ENCODE measurements at places on chromosomes 4 and X.

GRCh38 chrX:68273887-68274286, 159.4 kb downstream of the OPHN1 start:
- DNase-seq, result no peak

GRCh38 chrX:155767876-155768769, 113.0 kb upstream of the VAMP7 start:
- DNase-seq, result no peak

DNA sequence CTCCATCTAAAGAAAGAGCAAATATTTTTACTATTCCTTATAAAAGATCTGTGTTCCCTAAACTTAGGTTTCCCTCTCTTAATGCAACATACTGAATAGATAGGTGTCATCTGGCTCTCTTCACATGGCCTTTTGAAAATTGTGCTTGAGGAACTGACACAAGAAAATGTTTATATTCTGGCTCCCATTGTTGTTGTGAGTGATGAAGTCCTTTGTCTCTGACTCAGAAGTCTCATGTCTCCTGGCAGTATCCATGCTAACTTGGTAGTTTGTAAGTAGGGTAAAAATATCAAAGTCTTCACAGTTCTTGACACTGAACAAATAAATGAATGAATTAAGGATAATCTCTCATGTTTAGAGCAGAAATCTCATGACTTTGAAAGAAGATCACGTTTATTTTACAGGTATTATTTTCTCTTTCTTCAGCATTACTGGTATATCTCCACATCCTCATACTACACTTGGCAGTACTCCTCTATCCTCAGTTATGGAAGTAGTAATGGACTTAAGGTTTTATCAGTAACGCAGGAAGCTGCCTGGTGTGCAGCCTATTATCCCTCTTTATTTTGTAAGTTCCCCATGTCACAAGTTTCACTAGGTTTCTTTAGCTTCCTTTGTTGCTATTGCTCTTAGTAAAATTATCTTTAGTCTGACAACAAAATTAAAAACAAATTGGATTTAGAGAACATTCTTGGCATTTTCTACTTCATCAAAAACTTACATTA, 14.2 kb upstream of the PABPC4L start:
- DNase-seq, result no peak

- DNase-seq, result no peak
These were observed 29.1 kb downstream of the SPACA5 start for GRCh38 chrX:48035891-48036290.

DNA sequence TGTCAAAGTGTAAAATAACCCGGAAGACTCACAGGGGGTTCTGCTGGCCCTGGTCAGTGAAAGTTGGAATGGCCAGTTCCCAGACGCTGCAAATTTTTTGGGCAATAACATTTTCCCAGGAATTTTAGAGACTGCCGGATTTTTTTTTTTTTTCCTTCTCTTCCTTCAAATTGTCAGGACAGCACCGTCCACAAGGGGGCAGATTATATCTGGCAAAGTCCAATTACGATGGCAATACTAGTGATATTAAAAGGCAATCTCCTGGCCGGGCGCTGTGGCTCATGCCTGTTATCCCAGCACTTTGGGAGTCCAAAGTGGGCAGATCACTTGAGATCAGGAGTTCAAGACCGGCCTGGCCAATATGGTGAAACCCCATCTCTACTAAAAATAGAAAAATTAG, 20.5 kb downstream of the SLC25A5 start:
- DNase-seq, result no peak

DNA sequence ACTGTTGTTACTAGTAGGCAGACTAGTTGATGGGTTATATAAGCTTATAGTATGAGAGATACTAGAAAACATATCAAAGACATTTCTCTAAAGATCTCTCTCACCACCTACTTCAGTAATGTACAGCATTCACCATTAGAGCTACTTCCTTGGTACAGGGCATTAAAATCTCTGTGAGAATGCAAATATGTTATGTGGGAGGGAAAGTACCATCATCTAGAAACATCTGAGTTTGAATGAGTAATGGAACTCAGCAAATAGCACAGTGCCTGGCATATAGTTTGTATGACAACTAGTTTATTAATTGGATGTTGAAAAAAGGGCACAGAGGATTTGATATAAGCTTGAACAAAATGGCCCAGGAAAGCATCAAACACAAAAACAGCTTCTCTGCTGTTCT, 211.1 kb downstream of the GLUD2 start:
- no peak for DNase-seq

DNA sequence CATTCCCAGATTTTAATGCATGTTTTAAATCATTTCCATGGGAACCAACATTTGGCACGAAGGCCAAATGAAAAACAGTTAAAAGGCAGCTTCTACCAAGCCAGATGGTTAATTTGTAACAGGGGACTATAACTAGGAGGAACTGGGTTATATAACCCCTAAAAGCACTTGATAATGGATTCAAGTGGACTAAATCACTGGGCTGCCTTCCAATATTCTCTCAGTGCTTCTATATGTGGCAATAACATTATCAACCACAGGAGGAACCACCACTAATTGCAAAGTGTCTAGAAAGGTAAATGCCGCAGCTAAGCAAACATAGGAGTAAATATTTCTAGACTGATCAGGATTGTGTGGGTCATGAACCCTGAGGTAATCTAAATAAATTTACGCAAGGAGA, 391.5 kb downstream of the UBE2NL start:
- DNase-seq, result no peak

DNA sequence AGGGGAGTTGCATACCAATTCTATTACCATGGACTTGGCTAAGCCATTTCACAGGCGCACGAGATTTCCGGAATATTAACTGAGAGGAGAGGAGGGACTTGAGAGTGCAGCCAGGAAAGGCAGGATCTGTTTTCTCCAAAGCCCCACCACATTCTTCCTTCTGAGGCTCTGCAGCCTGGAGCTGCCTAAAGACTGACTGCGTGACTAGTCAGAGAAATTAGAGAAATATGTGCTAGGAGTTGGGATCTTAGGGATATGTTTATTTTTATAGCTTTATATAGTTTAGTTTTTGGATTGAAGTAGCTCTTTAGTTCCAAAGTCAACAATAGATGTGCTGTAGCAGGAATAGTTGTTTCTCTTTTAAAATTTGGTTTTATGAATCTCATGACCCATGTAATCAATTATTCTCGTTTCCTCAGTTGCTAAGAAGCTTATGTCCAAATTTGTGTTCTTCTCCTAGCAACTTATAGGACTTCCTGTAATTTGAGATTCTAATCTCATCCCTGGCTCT, 300.1 kb upstream of the DDX53 start:
- DNase-seq, result peak; percentile 30

DNA sequence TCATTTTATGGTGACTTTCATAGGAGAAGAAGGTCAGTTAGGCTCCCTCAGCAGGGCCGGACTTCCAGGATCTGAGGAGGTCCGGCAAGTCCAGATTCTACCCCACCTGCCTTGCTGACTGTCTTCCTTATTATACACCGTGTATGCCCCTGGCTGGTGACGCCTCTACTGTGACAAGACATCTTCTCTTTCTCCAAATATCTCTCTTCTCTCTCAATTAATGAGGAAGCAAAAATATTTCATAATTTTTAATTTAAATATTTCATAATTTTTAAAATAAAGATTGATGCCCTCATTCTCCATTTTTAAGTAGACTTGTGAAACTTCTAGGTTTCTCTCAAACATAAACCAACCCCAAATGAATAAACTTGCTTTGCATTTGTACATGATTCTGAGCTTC, 202.5 kb downstream of the NSUN7 start:
- no peak for DNase-seq

GRCh38 chr4:120003193-120003592, 63.5 kb downstream of the MAD2L1 start:
- no peak for DNase-seq

DNA sequence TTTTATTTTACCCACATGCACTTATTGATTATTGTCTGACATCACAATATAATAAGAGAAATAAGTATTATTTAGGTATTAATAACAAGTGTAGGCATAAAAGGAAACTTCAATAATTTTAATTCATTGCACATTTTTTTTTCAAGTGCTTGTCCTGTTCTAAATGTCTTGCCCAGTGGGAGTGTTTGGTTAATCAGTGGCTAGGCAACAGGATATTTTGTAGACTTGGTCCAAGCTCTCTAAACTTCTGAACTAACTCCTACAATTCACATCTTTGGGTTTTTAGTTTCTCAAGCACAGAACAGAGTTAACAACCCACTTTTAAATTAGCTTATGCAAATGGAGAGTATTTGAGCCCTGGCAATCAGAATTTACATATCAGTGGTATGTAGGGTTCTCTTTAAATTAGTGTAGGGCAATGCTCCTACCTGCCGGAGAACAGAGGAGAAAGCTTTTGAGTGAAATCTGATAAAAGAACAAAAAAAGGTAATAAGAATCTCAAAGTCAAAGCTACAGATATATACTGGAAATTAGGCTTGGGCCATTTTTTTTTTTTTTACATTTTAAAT, 353.5 kb downstream of the ADGRL3 start:
- no peak for DNase-seq

- DNase-seq, result no peak
These were observed 313.2 kb upstream of the DKK2 start for GRCh38 chr4:107349266-107349665.

DNA sequence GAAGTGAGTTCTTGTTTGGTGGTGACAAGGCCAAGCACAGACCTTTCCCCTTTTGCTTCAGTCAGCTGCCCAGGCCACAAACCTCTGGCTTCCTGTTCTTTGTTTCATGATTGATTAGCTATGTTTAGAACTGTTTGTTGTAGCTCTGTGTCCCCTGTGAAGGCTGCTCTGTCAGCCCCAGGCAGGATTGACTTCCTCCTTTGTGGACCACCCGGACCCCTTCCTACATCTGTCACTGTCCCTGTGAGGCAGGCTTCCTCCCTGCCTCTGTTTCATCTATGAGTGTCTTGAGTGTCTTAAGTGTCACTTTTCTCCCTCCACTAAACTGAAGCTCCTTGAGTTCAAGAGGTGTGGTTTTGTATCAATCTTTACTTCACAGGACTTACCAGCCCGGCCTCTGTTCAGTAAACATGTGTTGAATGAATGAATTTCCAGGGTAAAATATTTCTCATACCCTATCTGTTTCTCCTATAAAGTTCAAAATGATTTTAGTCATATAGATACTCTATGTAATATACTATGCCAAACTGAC, 83.5 kb downstream of the ZNF674 start:
- DNase-seq, result no peak

- DNase-seq, result no peak
These were observed 32.6 kb upstream of the GIMD1 start for GRCh38 chr4:106401157-106401556.

DNA sequence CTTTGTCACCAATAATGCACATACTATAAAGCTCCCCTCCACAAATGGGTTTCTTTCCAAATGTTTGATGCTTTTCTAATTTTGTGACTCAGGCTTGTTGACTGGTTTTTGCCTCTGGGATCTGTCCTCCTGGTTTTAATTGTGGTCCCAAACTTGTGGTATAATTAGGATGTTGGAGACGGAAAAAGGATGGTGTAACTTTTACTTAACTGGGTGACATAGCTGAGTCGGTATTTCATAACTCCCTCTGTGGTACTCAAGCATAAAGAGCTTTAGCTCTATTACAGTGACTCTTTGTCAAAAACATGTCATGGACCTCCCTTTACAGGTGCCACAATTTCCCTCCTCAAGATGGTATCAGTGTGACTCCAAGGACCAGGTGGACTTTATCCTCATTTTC, 119.7 kb upstream of the RBPJ start:
- DNase-seq, result no peak

DNA sequence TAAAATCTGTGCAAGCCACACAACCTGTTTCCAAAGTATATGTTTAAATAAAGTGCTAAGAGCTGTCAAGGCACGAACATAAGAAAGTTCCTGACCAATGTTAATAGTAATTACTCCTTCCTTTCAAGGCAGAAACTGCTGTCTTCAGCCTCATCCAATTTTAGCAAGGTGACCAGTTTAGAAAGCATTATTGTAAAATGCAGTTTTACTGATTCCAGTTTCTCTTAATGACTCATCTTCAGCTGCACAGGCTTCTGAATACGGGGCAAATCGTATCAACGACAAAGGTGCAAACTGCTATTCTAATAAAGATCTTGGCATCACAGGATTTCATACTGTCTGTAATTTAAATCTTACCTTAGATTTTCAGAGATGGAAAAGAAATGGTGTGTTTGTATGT, 87.5 kb downstream of the PPP3CA start:
- DNase-seq, result no peak

DNA sequence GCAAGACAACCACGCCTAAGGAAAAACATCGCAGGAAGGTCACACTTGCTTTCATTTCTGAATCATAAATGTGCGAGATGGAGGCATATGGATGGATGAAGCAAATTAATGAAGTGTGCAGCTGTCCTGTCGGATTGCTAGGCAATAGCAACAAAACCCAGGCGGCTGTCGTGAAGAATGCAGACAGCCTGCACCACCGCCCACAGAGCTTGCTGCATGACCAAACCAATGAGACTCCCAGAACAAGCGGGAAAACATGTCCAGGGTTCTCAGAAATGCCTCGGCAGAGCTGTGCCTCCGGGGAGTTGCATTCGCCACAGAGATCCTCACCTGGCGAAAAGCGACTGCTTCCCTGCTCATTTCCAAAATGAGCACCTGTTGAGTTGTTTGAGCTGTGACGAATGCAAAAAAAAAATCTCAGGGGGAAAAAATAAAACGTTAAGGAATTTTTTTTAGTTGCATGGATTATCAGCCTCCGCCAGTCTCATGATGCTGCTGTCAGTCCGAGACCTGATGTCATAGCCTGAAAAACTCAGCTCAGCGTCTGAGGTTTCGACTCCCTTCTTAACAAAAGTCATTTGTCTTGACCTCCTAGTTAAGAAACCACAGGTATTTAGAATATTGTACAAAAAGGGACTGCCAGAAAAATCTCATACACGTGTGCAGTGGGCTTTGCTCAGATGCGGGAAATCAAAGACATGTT, 155.5 kb upstream of the MXRA5 start:
- DNase-seq, result no peak

- no peak for DNase-seq
These were observed 175.3 kb downstream of the TSPAN5 start for GRCh38 chr4:98482847-98483806.

DNA sequence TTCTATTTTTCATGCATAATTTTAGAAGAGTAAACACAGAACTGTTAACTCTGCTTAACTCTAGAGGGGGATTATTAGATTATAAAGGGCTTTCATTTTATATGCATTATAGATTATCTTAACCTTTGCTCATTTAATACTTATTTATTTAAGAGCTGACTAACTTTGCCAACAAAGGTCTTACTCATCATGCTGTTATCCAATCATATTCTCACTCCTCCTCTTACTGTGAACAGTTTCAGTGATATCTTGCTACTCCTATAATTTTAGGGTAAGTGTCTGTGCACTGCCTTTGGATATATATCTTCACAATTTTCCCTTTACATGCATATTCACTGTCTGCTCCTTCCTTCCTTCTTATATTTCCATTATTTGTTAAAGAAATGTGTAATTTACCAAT, 1814.9 kb downstream of the STIM2 start:
- no peak for DNase-seq

Data from pulmonary artery endothelial cell (primary cell).